ENCODE measurements at places on chromosomes 12 and 14.

DNA sequence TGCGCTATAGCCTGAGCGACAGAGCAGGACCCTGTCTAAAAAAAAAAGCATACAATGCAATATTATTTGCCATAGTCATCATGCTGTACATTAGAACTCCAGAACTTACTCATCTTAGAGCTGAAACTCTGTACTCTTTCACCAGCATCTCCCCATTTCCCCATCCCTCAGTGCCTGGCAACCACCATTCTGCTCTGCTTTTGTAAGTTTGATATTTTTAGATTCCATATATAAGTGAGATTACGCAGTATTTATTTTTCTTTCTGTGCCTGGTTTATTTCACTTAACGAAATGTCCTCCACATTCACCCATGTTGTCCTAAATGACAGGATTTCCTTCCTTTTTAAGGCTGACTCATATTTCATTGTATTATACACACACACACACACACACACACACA is 121.8 kb downstream of the BBS10 start:
- no peak for DNase-seq

DNA sequence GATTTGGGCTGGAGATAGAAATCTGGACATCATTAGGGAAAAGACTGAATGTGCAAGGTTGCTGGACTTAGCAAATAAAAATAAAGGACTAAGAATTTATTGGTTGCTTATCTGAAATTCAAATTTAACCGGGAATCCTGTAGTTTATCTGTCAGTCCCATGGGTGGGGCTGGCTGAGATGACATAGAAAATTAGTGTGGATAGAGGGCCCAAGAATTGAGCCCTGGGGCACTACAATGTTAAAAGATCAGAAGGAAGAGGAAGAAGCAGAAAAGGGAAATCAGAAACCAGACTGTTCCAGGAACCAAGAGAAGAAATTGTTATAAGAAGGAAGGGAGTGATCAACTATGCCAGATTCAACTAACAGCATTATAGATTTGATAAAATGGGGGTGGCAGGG is 96.7 kb upstream of the CCDC196 start:
- no peak for DNase-seq

GRCh38 chr12:53252349-53252916 is 15.7 kb upstream of the ESPL1 start:
- no peak for DNase-seq

DNA sequence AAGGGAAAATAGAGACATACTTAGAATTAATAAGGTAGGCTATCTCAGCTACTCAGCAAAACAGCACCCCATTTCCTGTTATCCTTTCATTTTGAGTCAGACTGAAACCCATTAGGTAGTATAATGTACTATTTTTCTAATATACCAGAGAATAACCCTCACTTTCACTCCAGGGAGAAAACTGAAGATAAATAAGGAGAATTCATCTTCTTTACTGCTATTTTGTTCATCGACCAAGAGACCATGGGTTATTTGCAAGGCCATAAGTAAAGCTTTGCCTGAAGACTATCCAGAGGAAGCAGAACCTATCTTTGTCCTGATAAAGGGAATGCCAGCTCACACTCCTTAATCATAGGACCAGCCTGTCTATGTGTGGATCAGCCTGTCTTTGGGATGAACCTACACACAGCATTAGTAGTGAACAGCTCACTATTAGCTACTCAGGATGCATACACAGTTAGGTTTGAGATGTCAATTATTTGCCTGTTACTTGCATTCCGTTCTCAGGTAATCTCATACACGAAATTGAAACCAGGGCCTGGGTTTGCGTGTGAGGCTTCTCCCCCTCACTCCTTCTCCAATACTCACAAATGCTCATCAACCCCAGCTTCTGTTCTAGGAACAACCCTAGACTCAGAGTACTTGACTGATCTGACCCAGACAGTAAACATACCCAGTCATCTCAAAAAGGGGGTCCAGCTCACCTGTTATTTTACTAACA is 124.4 kb downstream of the DAD1 start:
- DNase-seq = no peak

DNA sequence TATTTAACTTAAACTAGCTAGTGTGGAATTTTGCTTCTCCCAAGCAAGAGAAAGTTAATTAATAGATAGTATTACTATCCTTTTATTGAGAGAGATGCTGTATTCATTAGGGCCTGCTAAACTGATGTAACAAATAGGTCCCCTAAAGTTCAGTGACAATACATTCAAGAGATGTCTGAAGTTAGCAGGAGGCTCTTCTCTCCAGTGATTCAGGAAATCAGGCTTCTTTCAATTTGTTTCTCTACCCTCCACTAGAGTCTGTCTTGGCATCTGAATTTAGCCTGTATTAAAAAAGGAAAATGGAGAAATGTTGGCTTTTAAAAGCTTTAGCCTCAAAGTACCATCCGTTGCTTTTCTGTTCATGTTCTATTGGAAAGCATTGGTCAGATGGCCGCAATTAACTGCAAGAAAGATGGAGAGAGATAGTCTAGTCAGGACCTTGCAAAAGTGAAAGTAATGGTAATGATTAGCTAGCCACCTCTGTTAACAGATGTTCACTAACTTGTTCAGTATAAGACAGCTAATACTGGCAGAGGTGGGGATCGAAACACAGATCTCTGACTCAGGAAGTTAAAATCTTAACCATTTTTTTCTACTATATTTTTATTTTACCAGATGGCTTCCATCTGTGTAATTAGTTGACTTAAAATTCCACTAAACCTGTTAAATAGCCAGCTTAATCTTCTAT is 786.8 kb downstream of the TMTC2 start:
- no peak for DNase-seq

GRCh38 chr12:9391815-9392214 is 183.6 kb upstream of the PZP start:
- no peak for DNase-seq

DNA sequence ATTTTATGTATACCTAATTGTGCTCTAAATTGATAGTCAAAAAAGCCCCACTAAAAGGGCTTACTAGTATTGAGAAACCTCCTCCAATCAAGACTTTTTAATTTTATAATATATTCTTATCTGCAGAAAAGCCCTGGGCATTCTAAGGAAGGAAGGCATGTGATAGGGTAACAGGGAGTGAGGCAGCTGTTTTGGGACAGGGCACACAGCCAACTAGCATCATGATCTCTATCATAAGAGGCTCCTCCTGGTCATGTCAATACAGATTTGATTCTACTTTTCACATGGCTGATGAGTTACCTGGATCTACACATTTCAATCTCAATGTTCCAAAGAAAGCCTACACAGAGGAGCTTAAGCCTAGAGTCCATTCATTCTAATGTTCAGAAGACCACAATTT is 9.1 kb downstream of the ADAM20 start:
- DNase-seq = no peak

DNA sequence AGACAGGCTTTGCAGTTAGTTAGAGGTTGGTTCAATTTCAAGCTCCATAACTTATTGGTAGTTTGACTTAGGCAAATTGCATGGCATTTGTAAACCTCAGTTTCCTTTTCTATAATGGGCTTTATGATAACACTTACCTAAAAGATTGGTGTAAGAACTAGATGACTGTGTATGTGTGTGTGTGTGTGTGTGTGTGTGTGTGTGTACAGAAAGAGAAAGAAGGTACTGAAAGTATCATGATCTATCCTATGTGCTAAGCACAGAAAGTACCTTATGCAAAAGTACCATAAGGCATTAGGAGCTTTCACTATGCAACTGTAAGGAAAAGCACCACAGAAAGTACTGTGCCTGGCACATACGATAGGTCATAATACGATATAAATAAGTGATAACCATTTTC is 304.3 kb upstream of the KITLG start:
- no peak for DNase-seq

DNA sequence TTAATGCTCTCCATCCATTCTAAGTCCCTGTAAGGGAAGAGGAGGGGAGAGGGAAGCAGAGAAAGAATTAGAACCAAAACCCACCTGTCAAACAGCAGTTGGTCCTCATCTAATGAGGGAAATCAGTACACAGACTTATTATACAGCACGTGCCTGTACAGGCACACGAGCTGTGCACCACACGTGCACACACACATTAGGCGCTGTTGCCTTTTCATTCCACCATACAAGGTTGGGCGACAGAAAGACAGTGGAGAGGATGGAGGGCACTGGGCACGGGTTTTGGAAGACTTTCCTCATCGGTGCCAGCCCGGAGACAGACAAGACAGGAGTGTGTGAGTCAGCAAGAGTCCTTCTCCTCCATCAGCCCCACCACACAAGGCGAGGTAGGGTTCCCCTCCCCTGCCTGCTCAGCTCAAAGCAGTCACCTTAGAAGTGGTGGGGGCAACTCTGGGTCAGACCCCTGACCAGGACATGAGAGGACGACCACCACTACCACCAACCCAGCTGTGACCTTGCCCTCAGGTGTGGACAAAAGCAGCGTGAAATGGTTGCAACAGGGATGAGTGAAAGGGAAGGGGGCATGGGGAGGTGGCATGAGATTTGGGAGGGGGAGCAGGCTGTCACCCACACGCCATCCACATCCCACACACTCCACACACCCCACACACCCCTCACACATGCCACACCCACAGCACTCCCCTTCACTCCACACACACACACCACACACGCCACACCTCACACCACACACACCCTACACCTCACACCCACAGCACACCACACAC is 80.7 kb downstream of the ACTN1 start:
- no peak for DNase-seq

DNA sequence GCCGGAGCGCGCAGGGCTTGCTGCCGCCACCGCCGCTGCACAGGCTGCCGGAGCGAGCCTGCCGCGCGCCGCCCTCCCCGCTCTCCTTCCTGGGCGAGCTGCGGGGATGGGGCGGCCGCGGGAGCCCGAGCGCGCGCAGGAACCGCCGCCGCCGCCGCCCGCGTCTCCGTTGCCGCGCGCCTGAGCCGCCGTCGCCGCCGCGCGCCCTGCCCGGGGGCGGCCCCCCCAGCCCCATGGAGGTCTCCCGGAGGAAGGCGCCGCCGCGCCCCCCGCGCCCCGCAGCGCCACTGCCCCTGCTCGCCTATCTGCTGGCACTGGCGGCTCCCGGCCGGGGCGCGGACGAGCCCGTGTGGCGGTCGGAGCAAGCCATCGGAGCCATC is 352 bp downstream of the PLXNC1 start:
- DNase-seq = no peak

- no peak for DNase-seq
Observed at GRCh38 chr14:30928462-30928861, 54.1 kb downstream of the COCH start.

DNA sequence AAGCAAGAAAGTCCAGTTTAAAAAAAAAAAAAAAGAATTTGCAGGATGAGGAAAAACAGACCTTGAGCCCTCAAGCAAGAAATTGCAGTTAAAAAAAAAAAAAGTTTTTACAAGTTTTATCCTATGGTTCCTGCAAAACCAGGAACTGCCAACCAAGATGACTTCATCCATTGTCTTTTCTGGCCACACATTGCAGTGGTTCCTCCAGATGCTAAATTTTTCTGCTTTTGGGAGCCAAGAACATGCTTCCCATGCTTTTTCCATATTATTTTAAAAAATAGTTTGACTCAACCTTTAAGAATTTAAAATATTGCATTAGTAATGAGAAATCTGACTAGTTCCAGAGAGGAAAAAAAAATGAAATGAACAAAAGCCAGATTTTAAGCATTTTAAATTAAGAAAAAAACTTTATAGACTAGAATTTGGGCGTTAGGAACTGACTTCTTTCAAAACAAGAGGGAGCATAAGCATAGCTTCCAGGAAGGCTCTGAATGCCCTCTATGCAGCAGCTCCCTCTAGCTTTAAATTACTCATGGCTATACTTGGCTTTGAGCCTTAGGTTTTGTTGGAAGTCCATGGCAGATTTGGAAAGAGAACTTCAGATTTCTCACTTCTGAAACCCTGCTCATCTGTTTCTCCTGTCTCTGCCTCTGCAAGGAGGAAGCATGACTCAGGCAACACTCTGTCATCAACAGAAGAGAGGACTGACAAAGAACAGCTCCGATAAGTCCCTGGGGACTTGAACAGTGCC is 124.5 kb downstream of the GPR65 start:
- DNase-seq = no peak

- DNase-seq = no peak
Observed at GRCh38 chr12:54890339-54890738, 36.0 kb downstream of the MUCL1 start.

DNA sequence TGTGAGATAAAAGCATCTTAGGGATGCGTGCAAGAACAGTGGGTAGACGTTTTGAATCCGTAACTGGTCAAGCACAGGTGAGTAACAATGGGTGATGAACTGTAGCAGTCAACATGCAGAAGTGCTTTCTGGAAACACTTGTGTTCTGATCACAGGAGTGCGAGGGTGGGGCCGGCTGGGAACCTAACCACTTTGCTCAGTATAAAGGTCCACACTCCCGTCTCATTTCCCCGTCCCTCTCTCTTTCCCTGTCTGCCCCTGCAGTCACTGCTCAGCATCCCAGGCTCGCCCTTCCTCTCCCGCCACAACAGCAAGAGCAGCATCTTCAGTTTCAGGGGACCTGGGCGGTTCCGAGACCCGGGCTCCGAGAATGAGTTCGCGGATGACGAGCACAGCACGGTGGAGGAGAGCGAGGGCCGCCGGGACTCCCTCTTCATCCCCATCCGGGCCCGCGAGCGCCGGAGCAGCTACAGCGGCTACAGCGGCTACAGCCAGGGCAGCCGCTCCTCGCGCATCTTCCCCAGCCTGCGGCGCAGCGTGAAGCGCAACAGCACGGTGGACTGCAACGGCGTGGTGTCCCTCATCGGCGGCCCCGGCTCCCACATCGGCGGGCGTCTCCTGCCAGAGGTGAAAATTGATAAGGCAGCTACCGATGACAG is 127.1 kb downstream of the FIGNL2 start:
- DNase-seq = no peak

DNA sequence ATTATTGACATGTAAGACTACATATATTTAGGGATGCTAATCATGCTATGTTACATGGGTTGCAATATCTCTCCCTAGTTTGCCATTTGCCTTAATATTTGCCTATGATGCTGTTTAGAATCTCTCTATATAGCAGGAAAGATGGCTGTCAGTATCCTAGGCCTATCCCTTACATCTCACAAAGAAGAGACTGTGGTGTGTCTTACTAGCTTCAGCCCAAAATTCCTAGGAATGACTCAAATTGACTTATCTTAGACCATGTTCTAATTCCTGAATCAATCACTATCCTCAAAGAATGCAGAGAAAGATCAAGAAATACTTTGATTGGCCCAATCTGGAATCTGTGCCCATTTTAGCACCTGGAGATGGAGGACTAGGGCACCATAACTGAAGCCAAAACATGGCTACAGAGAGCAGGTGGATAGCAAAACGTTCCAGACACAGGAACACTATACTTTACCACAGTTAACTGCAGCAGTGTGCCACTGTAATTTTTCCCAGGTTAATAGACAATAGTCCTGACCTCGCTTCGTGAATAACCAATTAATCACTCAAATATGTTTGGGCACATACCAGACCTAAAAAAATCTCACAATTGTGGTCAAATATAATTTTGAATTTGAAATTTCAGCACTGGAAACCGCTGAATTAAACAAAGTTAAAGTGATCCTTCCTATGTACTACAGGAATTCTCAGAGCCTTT is 32.7 kb upstream of the GLIPR1 start:
- DNase-seq = no peak

Data from DMS79 treated with DMSO at 0.1 percent for 48 hours (cell line).